ENCODE measurements at places on chromosomes 7 and 10.

DNA sequence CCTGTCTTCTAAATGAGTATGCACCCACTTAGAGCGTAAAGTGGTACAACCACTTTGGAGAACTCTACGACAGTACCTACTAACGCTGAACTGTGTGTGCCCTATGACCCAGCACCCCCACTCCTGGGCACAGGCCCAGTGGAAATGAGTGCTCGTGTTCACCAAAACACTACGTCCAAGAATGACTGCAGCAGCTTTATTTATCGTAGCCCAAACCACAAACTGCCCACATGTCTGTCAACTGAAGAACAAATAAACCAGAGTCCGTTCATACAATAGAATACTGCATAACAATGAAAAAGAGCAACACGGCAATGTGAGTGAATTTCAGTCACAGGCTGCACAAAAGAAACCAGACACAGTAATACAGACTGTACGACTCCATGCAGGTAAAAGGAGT, 35.4 kb downstream of the TLL2 start:
- DNase-seq, result no peak

DNA sequence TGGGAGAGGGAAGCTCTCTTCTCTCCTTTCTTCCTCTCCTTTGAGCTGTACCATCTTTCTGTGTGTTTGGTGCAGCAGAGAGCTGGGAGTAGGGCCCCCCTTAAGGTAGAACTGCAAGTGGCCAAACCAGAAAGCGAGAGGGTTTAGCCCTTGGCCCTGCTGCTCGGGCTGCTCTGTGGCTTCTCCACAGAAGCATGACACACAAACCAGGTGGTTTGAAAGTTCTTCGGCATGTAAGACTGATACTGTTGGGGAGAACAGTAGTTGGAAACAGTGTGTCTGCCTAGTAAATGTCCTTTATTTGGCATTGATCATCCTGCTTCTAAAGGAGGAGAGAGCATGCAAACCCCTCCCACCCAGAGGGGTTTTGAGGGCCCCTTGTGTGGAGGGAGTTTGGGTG, 277.8 kb downstream of the CELF2 start:
- DNase-seq, result no peak

DNA sequence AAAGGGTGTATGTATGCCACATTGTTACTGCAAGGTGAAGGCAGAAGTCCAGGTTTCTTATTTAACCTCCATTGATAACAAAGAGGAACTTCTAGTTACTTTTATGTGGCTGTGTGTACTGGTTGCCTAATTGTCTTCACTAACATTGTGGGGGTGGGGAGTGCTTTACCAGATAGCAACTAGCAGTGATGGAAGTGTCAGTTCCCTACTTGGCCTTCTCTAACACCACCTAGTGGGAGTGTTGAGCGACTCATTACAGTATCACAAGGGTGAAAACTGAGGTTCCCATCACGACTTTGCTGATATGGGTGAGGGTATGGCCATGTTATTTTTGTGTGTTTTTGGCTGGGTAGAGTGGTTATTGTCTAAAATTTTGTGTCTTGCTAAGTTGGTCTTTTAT, 274.4 kb downstream of the THSD7A start:
- DNase-seq, result peak; percentile 40

- DNase-seq, result no peak
Observed at GRCh38 chr7:64515330-64515729, 47.5 kb downstream of the ZNF680 start.

GRCh38 chr7:120163449-120163848, 109.5 kb upstream of the KCND2 start:
- no peak for DNase-seq

- no peak for DNase-seq
Observed at GRCh38 chr7:22872096-22872807, 49.6 kb upstream of the TOMM7 start.

GRCh38 chr7:144903201-144903600, 67.3 kb upstream of the TPK1 start:
- DNase-seq, result no peak

- DNase-seq, result peak; percentile 66
Observed at GRCh38 chr10:125149036-125149679, 11.2 kb downstream of the CTBP2 start.

- DNase-seq, result no peak
Observed at GRCh38 chr10:35558276-35558675, 46.9 kb upstream of the GJD4 start.

DNA sequence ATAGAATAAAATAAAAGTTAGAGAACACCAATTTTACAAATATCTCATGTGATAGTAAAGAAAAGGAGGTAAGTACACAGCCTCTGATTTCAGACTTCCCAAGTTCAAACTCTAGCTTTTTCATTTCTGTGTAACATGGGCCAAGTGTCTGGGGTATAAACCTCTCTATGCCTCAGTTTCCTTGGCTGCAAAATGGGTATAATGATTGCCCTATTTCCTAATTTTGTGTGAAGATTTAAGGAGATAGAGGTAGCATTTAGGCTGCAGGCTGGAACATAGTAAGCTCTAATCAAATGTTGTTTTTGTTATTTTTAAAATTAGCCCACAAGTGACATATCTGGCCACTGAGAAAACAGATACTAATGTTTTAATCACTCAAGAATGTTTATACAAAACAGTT, 26.1 kb upstream of the EPC1 start:
- no peak for DNase-seq

- no peak for DNase-seq
Observed at GRCh38 chr10:109996225-109996624, 11.6 kb upstream of the ADD3 start.

DNA sequence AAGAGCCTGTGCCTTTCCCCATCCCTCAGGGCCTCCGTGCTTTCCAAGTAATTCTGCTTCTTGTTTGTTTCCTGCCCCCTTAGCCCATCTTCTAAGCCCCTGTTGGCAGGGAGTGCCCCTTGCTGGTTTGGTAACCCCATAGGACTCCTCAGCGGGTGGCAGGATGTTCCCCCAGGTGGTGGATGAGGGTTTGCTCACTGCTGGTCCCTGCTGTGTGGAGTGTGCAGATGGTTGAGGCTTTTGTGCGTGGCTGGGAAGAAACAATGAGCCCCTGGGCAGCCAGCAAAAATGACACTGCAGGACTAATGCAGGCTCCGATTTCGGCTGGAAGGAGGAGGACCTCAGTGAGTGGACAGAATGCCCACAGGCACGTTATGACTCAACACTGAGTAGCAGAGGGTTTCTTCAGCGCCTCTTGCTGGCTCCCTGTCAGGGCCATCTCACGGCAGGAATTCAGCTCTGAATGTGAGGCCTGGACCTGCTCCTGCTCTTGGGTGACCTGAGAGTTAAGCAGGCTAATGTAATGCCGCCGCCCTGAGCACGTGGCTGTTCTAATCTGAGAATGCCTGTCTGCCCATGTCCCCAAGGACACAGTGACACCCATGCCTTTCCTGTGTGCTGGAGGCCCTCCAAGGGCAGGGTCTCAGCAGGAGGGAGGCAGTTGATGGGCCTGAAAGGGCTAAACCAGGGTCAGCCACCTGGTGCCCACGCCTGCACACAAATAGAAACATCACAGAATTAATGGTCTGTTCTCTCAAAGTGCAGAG, 16.6 kb downstream of the BAG3 start:
- peak; percentile 76 for DNase-seq

DNA sequence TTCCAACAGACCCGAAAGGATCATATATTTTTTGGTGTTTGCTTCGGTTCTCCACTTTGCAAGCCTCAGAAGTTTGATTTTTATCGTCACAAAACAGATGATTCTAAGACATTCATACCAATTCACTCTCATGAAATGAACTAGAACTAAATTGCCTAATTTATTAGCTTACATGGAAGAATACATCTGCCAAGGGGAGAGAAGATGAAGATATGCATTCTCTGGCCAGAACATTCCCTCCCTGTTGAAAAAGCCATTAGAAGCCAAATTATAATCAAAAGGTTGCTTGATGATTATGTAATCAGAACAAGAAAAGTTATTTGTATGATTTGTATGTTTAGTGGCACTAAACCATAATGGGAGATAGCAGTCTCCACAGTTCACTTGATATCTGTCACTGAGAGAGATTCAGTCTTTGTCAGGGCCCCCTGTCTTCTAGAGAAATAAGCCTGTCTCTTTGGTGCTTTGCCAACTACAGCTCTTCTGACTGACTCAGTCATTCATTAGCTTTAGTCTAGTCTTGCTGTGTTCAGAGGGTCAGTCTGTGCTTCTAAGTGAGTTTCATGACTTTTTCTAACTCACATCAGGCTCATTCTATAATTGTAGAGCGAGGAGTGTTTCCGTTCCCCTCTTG, 95.3 kb upstream of the GNAI1 start:
- no peak for DNase-seq

- no peak for DNase-seq
Observed at GRCh38 chr10:89092981-89093380, 102.4 kb downstream of the FAS start.

DNA sequence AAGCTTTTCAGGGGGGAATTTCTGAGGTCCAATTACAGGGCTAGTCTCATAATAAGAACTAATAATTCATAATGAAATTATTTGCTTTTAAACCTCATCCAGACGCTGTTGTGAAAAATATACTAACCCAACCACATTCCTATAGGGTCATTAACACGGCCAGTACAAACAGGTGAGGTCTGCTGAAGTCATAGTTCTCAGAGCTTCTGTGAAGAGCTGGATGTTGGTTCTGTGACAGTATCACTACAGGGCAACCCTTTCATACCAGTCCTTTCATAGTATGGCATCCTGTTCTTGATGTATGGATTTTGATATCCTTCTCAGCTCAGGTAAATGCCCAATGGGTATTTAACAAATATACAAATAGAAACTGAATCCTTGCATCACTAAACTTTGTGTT, 62.3 kb upstream of the FAM133B start:
- no peak for DNase-seq

- no peak for DNase-seq
Observed at GRCh38 chr7:12539681-12540080, 30.8 kb upstream of the SCIN start.

DNA sequence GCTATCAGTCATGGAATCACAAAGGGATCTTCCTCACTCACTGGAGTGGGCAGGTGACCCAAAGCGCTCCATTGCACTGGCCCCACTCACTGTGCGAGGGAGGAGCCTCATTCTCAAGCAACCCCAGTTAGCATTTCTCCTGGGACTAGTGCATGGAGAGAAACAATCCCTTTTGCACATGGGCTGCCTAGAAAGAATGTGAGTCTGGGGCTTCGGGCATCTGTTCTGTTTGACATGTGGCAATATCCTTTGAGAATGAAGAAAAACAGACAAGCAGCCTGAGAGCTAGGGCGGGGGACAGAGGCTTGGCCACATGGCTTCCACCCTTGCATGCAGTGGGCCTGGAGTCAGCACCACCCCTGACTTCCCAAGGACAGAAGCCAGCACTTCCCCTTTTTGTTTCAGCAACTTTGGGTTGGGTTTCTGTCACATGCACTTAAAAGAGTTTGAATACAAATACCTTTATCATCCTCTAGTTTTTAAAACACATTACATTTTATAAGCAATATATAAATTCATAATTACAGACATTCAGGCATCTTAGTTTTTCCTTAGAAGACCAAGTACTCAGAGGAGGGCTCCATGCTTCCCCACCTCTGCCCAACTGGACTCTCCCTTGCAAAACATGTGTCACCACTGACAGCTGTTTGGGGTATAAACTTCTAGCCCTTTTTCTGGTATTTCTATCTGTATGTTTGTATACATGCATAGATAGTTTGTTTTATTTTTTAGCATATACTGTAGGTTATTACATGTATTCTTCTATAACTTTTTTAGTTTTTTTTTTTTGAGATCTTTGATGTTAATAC, 73.8 kb downstream of the RBM20 start:
- DNase-seq, result no peak

GRCh38 chr7:17146621-17147020, 151.8 kb upstream of the AHR start:
- DNase-seq, result no peak

- no peak for DNase-seq
Observed at GRCh38 chr7:1078985-1079384, 8.9 kb upstream of the GPER1 start.

- no peak for DNase-seq
Observed at GRCh38 chr7:46393142-46393541, 472.1 kb upstream of the IGFBP3 start.

DNA sequence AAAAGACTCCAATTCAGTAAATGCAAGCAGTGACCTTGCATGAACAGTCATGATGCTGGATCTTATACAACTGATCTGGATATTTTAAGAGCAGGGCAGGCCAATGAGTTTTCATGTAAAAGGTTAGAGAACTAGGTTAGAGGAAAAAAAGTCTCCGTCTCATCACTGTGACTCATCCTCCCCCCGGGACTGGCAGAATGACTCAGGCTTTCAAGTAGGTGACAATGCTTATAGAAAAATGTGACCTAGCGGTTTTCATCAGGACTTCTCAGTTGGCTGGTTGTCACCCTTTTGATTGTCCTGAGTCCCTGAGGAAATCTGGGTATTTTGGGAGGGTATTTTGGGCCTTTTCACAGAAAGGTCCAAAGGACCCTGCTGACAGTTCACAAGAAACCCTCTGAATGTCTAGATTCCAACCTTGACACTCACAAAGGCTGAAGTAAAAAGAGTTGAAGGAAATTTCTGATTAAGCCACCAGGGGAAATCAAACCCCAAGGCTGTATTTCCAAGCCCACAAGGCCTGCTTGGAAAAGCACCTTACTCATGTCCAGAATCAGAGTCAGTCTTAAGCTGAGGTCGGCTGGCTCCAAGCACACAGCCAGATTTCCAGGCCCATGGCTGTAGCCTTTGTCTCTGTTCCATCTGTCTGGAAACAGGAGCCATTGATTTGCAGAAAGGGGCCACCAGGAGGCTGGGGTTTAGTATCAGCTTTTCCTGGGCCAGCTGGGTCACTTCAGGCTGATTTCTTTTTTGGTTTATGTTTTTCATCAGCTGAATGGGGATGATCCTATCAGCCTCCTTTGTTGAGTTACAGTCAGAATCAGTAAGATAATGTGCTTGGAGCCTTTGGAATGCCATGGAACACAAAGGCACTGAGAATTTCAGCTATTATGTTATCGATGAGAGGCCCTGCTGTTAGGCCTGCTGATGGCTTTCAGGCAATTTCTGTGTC, 226.4 kb upstream of the HABP2 start:
- no peak for DNase-seq

DNA sequence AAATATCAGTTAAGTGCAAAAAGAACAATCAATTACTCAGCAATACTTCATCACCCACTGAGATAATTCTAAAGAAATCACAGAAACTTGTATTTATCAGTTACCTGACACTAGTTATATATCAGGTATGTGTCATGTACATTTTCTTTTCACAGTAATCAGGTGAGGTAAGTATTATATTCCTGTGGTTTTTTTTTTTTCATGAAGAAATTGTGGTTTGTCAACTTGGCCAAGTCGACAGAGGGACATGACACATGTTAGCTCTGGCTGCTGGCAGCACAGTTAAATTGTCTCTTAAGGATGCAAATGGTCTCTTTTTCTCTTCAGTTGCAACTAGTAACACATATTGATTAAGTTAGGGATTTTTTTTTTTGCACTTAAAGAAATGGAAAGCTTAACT, 13.7 kb upstream of the GPR141 start:
- no peak for DNase-seq

- no peak for DNase-seq
Observed at GRCh38 chr10:11197266-11197712, 179.6 kb downstream of the CELF2 start.

- DNase-seq, result no peak
Observed at GRCh38 chr10:114962441-114962840, 24.4 kb downstream of the TRUB1 start.

GRCh38 chr10:118570591-118570990, 24.9 kb downstream of the PRLHR start:
- DNase-seq, result peak; percentile 12

- DNase-seq, result no peak
Observed at GRCh38 chr10:84432891-84433290, 104.5 kb downstream of the CCSER2 start.
